CD4-positive, alpha-beta T cell treated with Interleukin-17A for 4 hours (primary cell): ENCODE measurements at places on chromosomes 16 and 17.

DNA sequence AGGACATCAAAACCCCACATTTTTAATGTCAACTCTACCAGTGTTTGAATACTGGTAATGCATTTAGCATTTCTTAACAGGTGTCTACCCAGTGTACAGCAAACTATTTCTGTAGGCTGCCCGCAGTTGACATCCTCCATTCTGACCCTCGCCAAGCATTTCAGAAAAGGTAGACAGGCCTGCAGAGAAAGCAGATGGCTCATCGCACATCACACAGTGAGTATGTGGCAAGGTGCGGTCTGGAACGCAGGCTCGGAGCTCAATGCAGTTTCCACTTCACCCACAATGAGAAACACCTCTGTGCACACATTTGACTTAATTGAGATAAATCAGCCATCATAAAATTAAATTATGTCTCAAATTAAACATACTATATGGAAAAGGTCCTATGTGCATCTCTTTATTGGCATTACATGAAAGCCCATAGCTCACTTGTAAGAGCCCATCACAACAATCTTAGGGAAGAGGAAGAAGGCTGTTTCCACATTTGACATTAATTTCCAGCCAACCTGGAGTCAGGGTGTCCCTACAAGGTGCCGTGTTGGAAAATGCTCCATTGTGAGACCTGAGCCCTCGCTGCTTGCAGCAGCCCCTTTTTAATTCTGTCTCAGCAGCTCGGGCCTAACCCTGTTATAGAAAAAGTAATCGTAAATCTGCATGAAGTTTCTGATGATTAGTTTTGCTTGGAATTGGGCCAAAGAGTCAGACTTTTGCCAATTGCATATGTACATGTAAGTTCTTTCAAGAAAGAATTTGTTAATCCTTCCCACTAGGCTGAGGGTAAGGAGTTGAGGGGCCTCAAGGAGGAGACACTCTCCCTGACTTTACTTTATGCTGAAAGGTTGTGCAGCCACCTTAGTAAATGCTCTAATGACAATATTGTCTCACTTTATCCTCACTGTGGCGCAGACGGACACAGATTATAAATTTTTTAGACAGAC lies 378.7 kb upstream of the DYNLRB2 start:
- no peak for DNase-seq

DNA sequence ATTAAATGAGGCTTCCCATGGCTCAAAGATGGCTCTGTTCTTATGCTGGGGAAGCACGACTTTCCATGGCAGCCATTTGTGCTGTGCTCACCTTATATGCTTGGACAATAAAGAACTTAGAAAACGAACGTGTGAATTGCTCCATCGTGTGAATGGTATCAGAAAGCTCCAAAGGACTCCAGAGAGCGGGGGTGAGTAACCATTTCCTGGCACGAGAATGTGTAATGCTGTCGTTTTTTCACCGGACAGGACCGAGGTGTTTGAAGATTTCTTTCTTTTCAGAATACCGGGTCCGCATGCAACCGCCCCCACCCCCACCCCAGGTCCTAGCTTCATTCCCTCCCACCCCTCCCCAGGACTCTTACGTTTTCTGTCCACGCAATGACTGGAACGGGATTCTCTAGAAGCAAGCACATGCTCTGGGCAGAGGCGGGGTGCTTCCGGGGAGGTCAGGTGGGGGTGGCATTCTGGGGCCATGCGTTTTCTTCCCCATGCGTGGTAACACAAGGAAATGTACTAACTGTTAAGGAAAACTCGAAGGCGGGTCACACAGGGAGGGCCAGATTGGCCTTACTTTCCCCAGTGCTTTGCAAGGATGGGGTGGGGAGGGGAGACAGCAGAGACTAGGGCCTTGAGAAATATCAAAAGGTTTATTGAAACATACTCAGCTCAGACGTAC lies 26.2 kb downstream of the GPRC5B start:
- no peak for DNase-seq

GRCh38 chr17:19785854-19786253 lies 37.8 kb upstream of the ALDH3A1 start:
- DNase-seq = no peak

GRCh38 chr16:25108054-25108453 lies 3.5 kb upstream of the LCMT1 start:
- DNase-seq = peak; percentile 68

DNA sequence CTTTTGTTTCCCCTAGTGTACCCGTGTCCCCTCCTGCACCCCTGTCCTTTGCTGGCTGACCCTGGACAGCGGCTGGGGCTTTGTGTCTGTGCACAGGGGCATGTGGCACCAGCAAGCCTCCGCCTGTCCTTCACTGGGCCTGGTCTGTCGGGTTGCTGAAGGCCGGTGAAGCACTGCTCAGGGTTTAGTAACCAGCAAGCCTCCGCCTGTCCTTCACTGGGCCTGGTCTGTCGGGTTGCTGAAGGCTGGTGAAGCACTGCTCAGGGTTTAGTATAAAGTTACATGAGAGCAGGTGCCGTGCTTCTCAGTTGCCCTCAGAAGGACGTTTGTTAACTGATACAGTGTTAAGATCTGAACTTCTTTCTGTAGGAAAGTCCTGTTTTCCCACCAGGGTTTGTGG lies 33.8 kb downstream of the DEF8 start:
- no peak for DNase-seq

DNA sequence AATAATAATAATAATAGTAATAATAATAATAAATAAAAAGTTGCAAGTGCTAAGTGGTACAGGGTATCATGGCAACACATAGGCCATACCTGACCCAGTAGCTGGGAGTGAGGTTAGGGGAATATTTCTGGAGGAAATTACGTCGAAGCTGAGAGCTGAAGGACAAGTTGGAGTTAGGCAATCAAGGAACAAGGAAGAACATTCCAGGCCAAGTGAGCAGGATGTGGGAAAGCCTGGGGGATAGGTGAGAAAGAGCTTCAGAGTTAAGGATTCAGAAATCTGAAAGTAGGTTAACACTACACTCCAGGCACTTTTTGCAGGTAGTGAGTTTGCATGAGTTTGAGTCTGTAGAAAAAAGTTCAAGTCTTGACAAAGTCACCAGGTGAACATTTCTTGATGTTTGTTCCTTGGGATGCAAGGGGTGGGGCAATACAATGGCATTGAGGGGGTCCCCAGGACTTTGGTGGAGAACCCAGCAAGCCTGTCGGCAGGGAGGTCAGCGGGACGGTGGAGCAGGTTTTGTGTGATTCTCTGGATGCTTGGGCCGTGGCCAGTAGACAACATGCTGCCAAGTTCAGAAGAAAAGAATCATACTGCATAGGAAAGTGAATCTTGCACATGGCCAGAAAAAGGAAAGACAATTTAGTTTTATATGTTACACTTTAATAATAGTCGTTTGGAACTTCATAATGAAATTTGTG lies 27.7 kb upstream of the MPHOSPH6 start:
- DNase-seq = no peak

DNA sequence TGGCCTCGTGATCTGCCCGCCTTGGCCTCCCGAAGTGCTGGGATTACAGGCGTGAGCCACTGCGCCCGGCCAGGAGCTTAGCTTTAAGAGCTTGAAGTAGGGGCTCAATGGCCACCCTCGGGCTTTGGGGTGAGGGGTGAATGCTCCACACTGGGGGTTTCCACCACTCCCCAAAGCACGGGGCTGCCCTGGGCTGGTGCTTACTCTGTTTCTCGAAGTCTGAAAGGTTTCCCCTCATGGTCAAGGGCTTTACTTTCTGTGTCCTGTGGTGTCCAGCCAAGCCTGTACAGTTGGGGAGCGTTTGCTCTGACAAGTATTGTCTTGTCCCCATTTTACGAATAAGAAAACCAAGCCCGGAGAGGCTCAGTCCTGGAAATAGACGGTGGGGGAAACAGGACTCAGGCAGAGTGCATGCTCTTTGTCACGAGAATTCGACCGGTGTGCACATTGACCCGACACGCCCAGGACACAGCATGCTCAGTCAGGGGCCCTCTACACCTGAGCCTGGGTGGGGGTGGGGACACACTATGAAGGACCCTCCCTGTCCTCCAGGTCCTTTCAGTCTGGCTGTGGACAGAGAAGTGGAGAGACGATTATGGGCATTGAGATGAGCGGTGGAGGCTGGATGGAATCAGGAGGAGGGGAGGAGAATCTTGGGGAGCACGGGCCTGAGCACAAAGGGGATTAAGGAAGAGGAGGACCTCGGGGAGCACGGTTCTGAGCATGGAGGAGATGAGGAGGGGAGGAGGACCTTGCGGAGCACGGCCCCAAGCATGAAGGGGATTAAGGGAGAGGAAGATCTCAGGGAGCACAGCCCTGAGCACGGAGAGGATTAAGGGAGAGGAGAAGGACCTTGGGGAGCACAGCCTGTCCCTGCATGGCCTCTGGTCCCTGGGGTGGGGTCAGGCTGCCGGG lies 7.5 kb downstream of the CD7 start:
- DNase-seq = no peak

DNA sequence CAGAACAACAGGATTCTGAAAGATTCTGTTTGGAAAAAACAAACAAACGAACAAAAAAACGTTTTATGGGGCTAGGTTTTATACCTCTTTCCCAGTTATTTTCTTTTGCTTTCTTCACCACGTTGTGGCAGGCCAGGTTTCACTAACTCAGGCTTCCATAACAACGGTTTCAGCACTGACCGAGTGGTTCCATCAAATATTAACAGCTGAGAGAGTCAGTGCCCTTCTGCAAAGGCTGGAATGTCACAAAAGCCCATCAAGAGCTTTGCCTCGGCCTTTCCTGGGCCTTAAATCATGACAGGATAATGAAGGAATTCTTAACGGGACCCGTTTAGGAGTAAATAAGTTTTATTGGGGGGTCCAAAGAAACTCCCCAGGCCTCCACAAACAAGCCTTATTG lies 34.2 kb downstream of the MPHOSPH6 start:
- DNase-seq = no peak
